ENCODE measurements at places on chromosomes 3 and 15.

DNA sequence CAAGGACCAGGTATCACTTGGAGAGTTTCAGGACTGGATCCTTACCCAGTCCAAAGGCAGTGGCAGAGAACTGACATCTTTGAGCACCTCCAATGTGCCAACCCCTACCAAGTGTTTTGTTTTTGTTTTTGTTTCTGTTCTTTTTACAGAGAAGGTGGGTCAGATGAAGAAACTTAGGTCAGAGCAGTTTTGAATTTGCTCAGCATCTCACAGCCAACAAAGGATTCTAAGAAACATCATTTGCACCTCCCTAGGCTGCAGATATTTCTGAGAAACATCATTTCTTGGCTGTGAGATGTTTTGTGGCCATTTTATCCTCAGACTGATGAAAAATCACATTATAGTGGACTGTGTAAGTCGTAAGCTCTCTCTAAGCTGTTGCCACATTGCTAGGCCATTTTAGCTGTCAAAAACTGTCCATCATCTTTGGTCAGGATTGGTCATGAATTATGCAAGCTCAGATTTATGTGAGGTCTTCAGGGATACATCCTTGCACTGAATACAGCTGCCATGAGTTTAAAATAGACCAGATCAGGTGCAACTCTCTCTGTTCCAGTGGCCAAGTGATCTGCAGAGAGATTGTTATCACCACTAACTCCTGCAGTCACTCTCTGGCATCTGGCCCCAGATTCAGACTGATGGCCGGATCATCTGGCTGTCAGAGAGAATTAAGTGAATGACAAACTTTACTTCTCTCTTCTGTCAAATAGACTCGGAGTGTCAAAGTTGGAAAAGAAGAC lies 341.5 kb downstream of the EPHB1 start:
- no peak for DNase-seq

GRCh38 chr3:52243791-52244628 lies 1.5 kb upstream of the PPM1M start:
- peak; percentile 78 for DNase-seq

GRCh38 chr15:43852607-43853006 lies 25.8 kb downstream of the WDR76 start:
- DNase-seq = no peak

DNA sequence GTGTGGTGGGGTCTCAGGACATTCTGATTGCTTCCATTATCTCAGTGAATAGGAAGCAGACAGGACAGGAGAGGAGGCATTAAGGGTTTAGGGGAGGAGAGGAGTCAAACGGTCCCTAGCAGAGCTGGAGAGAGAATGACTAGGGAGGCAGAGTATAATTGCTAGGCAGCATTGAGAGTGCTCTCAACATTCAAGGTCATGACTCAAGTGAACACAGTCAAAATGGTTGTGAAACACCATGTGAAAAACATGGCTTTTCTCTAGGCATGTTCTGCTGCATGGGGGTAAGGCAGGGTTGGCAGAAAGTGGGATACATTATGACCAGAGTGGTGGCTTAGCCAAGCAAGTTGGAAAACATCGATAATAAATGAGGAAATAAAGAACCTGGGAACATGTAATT lies 19.5 kb upstream of the HRH1 start:
- DNase-seq = no peak

DNA sequence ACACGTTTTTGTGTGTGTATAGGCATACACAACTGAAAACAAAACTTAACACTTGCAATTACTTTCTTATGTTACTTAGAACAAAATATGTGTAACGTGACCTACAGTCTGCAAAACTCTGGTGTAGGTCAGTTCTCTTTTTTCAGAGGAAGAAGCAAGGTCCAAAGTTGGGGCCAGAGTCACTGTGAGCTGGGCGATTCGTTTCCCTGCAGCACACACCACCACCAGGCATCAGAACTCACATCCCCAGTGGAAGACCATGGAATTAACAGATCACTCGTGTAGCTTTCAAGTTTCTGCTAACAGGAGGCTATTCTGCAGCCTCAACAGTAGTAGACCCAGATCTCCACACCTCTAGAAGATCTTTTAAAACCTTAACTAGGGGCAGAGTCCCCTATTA lies 25.8 kb downstream of the ANP32A start:
- DNase-seq = no peak

DNA sequence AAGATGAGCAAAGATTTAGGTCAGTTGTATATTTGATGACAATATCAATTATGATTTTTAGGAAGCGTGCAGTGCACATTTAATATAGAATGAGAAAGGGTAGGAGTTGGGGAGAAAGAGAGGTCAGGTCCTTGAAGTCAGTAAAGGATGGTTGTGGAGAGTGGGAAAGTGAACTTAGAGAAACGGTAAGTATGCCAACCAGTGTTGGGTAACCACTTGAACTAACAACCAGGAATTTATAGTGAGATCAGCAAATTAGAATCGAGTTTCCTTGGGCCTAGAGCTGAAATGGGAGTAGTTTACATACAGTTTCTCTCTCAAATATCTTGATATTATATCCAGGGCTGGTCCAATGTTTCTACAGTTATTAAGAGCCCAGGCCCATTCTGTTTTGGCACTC lies 188.5 kb upstream of the RBMS3 start:
- no peak for DNase-seq

DNA sequence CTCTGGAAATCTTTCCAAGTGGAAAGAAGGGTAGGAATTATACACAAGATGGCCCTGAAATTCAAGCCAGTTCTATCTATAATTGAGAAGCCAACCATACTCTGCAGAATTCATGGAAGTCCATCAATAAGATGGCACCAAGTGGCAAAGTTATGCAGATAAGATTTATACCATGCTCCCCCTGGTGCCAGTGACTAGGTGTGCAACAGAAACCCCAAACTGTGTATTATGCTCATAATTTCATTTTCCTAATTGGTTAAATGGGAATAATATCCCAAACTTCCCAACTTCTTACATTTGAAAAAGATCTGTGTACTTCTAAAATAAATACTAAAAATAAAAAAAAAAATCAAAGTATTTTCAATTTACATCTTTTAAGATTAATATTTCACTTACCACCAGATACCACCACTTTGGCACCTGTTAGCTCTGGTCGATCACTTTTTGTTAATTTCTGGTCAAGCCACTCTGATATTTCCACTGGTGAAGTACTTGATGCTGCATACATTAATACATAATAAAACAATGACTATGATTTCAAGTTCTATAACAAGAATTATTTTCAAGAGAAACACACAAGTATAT lies 25.9 kb downstream of the ETFA start:
- DNase-seq = no peak

- DNase-seq = no peak
These were observed 103.5 kb upstream of the SLC7A14 start for GRCh38 chr3:170689296-170689829.

- peak; percentile 67 for DNase-seq
These were observed 489 bp downstream of the CSPG5 start for GRCh38 chr3:47578119-47578632.

DNA sequence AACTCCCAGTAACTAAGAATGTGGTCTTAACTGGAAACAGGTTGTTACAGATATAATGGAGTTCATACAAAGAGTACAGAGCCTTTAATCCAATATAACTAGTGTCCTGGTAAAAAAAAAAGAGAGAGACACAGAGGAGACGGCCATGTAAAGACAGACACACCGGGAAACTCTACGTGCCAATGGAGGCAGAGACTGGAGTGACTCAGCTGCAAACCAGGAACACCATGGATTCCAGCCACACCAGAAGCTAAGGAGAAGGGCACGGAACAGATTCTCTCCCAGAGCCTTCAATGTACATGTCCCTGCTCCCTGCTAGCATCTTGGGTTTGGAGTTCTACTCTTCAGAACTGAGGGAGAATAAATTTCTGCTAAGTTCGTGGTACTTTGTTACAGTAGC lies 4.5 kb downstream of the RNF168 start:
- DNase-seq = no peak

DNA sequence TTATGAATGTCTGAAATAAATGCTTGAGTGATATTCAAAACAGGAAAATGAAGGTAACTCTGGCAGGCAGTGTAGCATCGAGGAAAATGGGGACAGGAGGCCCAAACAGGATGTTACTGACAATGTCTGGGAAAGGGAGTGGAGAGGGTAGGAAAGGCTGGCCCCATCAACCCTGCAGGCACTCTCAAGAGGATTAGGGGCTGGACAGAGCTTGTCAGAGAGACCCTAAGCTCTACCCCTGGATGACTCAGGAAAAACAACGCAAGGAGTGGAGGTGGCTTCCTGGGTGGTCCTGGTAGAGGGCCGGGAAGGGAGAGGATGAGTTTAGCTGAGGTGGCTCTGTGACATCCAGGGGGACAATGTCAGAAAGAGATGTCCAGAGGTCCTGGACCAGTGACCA lies 106.0 kb downstream of the RYK start:
- DNase-seq = no peak

DNA sequence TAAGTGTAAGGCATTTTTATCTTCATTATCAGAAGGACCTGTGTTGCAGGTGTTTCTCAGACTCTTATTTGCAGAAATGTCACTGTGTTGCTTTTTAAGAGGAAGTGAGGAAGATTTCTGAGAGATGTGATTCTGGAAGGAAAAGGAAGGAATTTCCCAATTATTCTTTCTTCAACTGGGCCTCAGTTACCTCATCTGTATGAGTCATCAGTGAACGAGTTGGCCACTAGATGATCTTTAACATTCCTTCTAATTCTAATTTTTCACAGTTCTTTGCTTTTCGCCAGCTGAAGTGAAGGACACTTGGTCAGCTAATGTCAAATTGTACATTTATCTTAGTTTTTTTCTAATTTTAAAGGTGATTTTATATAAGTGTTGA lies 28.9 kb downstream of the CLEC3B start:
- no peak for DNase-seq

- no peak for DNase-seq
These were observed 88.9 kb downstream of the MBNL1 start for GRCh38 chr3:152357587-152357986.

DNA sequence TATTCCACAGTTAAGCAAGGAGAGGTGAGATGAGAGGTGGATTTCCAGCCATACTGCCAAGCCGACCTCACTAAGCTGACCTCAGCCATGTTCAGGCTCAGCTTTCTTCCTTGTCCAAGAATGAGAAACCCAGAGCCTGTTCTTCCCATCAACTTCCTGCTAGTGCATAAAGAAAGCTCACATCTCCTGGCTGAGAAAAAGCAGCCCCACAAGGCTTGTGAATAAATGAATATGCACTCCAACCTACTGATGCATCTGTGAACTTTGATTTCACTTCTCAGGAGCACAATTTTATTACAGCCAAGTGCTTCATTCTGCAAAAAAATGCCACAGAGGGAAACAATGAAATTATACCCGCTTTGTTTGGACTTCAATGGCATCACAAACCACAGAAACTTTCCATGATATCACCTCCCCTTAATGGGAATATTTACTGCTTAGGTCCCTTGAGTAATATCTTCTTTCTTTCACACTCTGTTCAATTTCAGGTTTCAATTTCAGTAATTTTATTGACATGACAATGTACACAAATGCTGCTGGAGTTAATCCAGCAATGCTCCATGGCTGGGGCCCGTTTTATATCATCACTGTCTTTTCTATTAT lies 437.0 kb upstream of the PPP2R3A start:
- DNase-seq = no peak

DNA sequence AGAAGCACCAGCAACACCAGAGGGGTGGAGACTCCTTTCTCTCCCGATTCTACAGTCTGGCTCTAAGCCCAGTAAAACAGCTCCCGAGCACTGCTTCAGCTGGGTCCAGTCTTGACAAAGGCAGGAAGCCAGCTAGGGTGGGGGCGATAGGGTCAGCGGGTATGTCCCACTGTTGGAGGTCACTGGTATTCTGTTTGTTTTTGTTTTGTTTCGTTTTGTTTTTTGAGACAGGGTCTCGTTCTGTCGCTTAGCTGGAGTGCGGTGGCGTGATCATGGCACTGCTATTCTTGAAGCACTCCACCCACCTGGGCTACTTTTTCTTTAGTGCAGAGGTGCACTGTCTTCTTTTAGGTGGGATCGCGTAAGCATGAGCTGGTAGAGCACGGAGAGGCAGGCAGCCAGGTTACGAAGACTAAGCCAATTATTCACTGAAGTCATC lies 16.3 kb downstream of the GCSAM start:
- no peak for DNase-seq

DNA sequence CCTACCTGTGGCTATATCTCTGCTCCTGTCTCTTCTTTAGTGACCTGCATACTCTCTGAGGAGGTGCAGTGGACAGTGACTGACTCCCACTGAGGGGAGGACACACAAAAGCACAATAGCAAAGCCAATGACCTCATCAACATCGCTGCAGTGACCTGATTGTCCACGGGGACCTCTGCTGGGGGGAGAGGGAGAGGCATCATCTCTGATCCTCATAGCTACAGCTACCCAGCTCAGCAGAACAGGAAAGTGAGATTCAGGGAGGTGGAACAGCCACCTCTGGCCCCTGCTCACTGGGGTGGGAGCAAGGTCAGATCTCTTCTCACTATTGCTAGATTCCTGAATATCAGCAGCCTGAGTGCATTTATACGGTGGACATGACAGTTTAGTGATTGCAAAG lies 179.2 kb downstream of the ATP10A start:
- DNase-seq = no peak

DNA sequence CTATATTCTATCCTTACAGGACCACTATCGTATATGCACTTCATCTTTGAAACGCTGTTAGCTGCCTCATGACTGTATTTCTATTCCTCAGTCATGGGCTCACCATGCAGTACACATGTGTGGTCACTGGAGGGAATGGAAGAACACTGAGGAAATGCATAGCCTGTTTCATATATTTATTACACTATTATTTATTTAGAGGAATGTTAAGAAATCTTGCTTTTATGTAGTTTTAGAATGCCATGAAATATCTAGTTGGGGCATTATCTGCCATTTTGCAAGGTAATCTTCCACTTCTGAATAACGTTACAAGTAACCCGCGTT lies 155.7 kb downstream of the IGF1R start:
- no peak for DNase-seq

DNA sequence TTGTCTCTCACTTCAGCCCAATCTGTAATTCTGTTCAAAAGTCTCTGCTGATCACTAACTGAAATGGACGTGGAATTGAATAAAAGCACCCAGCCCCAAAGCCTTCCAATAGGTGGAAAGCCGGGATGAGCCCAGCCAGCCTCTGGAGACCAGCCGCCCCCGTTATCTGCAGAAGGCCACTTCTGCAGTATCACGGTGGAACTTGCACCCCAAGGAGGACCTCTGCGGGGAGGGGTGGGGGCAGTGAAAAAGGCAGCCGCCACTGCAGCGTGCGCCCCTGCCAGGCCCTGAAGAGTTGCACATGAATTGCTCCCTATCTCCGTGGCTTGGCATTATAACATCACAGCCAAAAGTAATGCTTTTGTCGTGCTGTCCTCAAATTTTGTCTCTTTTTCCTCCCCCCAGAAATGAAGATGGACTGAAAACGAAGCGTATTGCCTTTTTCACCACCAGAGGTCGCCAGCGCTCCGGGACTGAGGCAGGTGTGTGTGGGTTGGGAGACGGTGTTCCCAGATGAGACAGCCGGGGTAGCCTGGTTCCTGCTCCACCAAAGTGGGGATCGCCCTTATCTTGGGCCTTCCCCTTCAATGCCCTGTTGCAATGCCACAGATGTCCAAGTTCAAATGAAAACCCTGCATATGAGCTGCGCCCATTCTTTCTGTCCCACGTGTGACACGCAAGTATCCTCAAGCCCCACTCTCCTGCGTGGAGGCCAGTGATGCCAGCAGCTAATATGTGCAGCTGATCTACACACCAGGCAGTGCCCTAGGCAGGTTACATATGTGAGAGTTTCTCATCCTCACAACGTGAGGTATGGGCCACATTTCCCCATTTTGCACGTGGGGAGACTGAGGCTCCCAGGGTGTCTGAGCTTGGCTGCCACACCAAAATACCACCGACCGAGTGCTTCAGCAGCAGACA lies 96.0 kb downstream of the LRRK1 start:
- peak; percentile 81 for DNase-seq
